T-helper 17 cell (primary cell): ENCODE measurements at places on chromosomes 11 and 22.

GRCh38 chr22:19802001-19802893, 41.7 kb downstream of the TBX1 start:
- DNase-seq, result no peak

- no peak for DNase-seq
Measured at GRCh38 chr11:61955422-61956135, 5.4 kb downstream of the BEST1 start.

DNA sequence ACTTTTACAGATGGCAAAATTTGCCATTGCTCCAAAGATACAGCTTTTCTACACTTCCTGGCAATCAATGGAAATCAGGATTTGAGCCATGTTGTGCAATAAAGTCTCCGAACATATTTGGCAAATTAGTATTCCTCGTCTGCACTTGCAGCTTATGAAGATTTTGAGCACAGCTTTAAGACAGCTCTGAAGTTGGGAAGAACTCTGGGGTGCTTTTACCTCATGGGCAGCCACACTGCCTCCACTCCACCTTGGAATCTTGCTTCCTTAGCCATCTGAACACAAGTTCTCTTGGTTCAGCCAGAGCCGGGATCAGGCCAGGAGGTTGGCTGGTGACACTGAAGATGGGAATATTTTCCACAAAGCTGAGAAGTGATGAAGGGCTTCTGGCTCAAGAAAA, 191.2 kb downstream of the CWF19L2 start:
- no peak for DNase-seq

DNA sequence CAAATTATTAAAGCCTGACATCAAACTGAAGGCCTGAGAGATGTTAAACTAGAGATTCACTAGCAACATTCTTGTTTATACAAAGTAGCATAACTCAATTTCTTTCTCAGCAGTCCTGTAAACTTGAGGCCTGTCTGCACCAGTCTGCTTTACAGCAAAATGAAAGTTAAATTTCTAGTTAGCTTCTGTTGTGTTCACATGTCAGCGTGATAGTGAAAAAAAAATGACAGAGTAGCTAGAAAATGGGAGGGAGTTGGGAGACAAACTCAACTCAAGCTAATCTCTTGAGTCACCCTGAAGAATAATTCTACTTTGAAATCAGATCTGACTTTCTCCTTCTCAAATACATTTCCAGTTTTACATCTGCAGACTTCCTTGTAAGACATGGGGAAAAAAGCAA, 6.5 kb downstream of the RBFOX2 start:
- no peak for DNase-seq

- DNase-seq, result no peak
Measured at GRCh38 chr11:46271875-46272815, 5.3 kb upstream of the CREB3L1 start.

- DNase-seq, result no peak
Measured at GRCh38 chr11:47532597-47533213, 20.2 kb downstream of the CELF1 start.
